Fibroblast of upper back skin (primary cell): ENCODE measurements at places on chromosomes 7 and 10.

- DNase-seq: peak; percentile 36
Observed at GRCh38 chr10:105952153-105952552, 1212.4 kb downstream of the SORCS1 start.

GRCh38 chr7:69722843-69723242, 124.6 kb downstream of the AUTS2 start:
- peak; percentile 10 for DNase-seq

DNA sequence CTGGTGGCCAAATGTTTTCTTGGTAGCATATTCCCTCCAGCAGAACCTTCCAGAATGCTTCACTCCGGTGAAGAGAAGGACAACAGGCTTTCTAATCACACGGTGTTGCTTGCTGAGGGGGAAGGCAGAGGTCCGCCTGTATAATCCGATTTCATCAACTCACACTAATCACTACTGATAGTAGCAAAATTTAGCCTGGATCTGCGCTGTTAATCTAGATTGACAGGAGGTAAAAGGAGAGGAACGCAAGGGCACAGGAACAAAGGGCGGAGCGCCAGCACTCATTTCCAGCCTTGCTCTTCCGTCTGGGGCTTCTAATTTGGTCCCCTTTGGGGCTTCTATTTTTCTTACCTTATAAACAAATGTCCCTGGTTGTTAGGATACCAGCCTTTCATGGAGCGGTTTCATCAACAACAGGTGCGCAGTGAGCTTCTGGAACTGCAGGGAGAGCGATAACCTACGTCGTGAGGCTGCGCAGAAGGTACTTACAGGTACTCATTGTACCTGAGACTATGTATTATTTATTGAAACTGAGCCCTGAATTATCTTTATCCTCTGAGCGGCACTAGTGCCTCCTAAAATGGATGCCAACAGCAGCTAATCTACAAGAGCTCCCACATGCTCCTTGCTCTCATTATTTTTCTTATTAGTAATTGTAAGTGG, 150.6 kb downstream of the CACNB2 start:
- no peak for DNase-seq

GRCh38 chr10:88841316-88842111, 10.1 kb downstream of the ANKRD22 start:
- no peak for DNase-seq

- DNase-seq: no peak
Observed at GRCh38 chr7:158093156-158093796, 494.3 kb downstream of the PTPRN2 start.
